ENCODE measurements at places on chromosomes 1 and 21.

DNA sequence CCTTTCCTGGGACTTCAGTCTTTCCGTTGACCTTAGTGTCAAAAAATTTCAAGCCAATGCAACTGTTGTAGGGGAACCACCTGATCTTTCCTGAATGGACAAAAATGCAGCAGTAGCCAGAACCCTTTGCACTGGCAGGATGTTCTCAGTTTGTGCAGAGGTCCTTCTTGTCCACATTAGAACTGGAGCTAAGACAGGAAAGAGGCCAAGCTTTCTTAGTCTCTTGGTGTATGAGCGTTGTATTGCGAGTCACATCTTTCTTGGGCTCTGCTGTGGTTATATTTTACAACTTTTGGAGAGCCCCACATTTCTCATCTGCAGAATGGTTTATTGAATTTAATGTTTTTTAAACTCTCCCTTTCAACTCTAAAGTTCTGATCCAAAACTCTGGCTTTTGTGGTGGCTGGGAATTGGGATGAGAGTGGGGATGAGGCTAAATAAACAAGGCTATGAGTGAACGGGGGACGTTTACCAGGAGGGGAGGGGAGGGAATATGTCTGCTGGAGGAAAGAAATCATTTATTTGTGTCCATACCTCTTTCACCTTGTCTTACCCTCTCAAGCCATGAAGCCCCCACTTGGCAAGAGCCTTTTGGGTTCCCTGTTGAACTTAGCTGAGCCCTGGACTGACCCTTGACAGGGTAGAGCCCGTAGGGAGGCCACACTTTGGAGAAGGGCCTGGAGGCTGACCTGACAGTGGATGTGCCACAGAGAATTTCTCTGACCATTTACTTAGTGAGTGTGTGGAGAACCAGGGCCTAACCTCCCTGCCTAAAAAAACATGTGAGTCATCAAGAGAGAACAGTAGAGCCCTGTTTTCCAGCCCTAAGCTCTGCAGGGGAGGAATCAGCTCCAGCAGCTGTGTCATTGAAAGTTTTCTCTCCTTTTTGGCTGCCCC lies 586 bp downstream of the CHI3L2 start:
- no peak for DNase-seq

- no peak for DNase-seq
Observed at GRCh38 chr1:47241114-47242113, 9.4 kb upstream of the TAL1 start.

DNA sequence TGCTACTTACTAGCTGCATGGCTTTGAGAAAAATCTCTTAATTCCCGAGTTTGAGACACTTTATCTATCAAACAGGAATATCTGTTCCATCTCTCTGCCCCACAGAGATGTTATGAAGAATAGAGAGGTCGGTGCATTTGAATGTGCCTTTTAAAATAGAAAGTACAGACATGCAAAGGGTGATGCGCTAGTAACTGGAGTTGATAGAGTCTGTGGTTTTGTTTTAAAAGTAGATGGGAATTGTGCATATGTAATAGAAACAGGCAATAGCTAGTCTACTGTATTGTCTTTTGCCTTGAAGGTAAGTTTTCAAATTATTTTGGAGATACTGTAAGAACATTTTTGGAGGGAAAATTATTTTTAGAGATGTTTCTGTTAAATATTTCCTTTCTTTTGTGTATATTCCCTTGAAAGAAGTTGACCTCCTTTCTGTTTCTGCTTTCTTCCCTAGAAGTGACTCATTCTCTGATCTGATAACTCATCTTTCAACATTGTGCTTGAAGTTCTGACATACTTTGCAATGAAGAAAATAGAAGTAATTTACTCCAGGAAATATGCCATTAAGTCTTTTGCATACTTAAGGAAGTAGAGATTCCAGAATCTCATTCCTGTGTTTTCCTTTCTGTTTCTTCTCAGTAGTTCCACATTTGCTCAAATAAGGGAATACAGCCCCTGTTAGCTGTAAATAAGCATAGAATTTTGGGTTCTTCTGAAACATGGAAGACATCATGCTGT lies 151.6 kb downstream of the SDCCAG8 start:
- no peak for DNase-seq

- DNase-seq, result no peak
Observed at GRCh38 chr21:29181799-29182470, 51.5 kb downstream of the MAP3K7CL start.

GRCh38 chr1:41827991-41828570 lies 90.6 kb downstream of the HIVEP3 start:
- no peak for DNase-seq

GRCh38 chr1:177950506-177950905 lies 19.4 kb downstream of the SEC16B start:
- DNase-seq, result no peak

DNA sequence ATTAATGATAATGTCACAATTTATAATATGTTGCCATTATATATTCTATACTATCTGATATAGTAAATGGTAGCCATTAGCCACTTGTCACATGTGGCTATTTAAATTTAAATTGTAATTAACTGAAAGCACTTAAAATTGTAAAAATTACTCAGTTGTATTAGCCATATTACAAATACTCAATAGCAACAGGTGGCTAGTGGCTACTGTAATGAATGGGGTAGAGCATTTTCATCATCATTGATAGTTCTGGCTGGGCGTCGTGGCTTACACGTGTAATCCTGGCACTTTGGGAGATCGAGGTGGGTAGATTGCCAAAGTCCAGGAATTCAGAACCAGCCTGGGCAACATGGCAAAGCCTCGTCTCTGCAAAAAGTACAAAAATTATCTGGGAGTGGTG lies 16.5 kb downstream of the ZBTB37 start:
- DNase-seq, result no peak

- no peak for DNase-seq
Observed at GRCh38 chr1:27521336-27521831, 31.4 kb upstream of the WASF2 start.

DNA sequence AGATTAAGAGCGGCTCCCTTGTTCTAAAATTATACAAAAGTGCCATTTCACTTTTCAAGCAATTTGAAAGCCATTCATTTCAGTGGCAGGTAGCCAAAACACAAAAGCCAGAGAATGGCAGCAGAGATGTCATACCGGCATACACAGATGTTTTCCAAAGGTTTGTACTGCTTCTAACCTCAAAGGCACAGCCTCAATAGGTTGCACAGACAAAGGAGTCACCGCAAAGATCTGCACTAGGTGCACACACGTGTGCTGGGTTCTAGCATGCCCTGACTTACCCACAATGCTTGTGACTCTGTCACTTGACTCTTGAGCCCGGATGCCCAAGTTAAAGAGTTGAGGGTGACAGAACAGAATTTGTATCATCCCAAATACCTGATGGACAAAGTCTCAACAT lies 448.9 kb upstream of the ADGRL2 start:
- DNase-seq, result no peak

Measured in ascending aorta (tissue), 2 donors.